ENCODE measurements at places on chromosomes 4 and X.

- DNase-seq: no peak
Measured at GRCh38 chrX:143633461-143634308, 2.2 kb downstream of the SLITRK4 start.

DNA sequence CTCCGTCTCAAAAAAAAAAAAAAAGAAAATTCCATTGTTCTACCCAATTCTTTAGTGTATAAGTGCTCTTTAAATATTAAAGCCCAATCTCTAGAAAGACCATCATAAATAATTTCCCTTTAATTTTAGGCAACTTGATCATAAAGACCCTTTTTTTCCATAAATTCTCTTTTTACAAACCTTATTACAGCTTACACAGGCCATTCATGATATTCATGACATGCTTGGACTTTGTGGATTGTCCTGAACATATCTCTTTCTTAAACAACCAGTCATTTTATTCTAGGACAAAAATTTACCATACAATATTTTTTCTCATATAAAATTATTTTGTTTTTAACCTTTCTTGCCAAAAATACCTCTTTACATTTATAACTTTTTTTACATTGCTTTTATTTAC lies 30.5 kb downstream of the TLR8 start:
- no peak for DNase-seq

DNA sequence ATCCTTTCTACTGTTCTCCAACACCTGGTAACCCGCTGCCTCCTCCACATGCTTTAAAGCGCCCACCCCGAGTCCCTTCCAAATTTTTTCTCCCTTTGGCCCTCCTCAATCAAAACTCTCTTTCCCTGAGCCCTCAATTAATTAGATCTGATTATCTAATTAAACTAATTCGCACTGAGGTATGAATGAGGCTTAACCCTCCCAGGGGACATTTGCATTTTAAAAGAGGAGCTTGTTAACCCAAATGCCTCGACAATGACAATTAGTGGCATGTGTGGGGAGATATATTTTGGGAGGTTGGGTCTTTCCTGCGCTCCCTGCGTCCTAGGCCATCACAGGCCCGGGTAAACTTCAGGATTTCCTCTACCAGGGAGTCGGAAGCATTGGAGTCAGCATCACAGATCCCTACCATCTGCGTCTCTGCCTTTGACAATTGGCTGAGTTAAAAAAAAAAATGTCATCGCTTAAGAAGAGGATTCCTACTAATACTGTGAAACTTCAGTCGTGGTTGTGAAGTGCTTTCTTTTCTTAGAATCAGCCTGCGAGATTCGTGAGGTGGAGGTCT lies 50.6 kb downstream of the TENM3 start:
- no peak for DNase-seq

GRCh38 chrX:24169211-24169610 lies 19.7 kb downstream of the ZFX start:
- no peak for DNase-seq

GRCh38 chr4:53908661-53909078 lies 155.7 kb downstream of the CHIC2 start:
- no peak for DNase-seq

GRCh38 chr4:95263391-95263790 lies 285.4 kb downstream of the UNC5C start:
- no peak for DNase-seq

DNA sequence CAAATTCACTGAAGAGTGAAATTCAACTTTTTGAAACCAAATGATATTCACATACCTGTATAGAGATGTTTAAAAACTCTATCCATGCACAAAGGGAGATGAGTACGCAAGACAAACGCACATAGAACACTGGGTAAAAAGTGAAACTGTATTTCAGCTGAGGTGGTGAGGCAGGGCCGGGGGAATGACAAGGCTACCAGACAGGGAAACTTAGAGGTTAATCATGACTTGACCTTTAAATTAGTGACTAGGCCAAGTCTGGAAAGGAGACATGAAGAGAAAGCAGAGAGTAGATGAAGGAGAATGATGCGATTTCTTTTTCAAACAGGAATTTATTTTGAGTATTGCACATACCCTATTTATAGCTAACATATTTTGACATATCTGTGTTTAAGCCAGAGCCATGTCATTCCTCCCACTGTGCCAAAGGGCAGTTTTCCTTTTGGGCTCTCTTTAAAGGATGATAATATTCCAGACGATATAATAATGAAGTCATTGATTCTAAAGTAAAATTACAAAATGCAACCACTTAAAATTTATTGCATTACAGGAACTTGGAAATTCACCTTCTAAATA lies 49.4 kb downstream of the ARHGEF6 start:
- no peak for DNase-seq

DNA sequence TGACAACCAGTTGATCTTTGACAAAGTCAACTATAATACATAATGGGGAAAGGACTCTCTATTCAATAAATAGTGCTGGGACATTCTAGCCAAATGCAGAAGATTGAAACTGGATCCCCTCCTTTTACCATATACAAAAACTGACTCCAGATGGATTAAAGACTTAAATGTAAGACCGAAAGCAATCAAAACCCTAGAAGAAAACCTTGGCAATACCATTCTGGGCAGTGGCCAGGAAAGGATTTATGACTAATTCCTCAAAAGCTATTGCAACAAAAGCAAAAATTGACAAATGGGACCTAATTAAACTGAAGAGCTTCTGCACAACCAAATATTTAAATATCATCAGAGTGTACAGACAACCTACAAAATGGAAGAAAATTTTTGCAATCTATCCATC lies 185.1 kb downstream of the NPNT start:
- no peak for DNase-seq

GRCh38 chr4:107349732-107350131 lies 313.6 kb upstream of the DKK2 start:
- DNase-seq: no peak

- DNase-seq: no peak
Measured at GRCh38 chrX:13520351-13520750, 49.0 kb upstream of the EGFL6 start.

GRCh38 chr4:168028970-168029597 lies 63.3 kb upstream of the ANXA10 start:
- no peak for DNase-seq

GRCh38 chrX:17082831-17083230 lies 136.4 kb downstream of the REPS2 start:
- no peak for DNase-seq

- no peak for DNase-seq
Measured at GRCh38 chr4:26227601-26228229, 93.1 kb upstream of the RBPJ start.

DNA sequence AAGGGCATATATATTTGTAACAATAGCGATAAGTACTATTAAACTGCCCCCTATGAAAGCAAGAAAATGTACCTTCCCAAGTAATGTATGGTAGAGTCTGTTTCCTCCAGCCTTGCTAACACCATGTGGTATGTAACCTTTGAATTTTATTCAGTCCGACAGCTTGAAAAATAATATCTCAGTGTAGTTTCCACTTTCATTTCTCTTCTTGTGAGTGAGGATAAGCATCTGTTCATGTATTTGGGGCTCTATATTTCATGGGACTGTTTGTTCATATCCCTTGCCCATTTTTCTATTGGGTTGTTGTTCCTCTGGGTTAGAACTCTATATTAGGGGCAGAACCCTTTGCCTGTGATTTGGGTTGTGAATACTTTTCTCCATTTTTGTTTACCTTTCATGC lies 58.3 kb downstream of the USP38 start:
- DNase-seq: no peak

DNA sequence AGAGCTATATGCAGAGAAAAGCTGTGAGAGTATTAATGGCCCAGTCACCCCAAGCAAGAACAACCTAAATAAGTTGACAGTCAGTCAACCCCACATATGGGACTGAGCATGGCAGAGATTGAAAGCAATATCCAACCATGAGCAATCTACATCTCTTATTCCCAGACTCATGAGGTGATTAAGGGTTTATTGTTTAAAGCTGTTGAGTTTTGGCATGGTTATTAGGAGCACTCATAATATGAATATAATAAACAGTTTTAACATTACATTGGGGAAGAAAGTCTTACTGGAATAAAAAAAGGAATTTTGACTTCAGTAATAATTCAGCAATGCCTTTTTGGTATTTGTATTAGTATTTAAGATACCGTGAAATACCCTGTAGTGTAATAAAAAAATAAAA lies 1627.4 kb downstream of the STIM2 start:
- DNase-seq: no peak

DNA sequence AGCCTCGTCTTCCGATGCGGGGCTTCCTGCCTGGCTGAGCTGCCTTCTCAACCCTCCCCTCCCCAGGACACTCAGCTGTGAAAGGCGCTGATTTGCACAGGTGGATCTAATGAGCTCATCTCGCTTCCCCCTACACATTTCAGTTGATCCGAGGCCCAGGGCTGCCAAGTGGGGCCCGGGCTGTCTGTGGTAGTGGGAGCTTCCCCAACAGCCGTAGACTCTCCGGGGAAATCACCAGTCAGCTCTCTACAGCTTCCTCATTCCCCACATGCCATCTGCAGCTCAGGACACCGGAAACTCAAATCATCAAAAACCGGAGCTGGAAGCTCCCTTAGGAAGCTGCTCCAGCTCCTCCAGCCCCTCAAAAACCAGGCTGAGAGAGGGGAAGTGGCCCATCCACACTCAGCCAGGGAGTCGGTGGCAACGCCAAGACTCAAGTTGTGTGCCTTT lies 56.2 kb downstream of the SMIM20 start:
- DNase-seq: no peak

- DNase-seq: no peak
Measured at GRCh38 chr4:114093221-114093715, 113.8 kb upstream of the ARSJ start.

DNA sequence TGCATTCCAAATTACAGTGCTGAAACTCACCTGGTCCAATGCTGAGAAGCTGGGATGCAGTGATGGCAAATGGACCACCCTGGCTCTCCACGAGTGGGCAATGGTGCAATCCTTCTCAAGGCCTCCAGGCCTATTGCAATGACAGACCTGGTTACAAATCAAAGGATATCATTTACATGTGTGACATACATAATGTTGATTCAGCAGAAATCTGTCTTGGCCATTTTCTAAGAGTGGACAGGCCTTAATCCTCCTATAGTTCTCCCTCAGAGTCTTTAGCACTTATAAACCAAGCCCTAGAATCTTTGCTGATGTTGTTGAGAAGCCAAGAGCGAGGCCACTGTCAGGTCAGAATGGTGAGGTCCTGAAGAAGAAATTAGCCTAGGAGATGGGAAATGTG lies 17.1 kb downstream of the LRAT start:
- no peak for DNase-seq

DNA sequence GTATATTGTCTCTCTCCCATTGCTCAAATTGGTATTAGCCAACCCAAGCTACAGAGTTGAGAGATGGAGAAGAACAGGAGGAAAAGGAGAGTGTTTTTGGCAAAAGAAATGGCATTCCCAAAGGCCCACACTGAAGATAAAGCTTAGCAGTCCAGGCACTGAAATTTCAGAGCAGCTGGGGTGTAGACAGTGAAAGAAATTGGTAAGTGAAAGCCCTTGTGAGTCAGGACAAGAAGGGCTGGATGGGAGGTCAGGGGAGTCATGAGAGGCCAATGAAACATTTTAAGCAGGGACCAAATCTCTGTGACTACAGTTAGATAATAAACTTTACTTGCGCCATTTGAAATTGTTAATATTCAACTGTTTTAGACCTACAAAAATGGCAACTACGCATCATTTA lies 177.7 kb downstream of the ADAMTS3 start:
- no peak for DNase-seq

DNA sequence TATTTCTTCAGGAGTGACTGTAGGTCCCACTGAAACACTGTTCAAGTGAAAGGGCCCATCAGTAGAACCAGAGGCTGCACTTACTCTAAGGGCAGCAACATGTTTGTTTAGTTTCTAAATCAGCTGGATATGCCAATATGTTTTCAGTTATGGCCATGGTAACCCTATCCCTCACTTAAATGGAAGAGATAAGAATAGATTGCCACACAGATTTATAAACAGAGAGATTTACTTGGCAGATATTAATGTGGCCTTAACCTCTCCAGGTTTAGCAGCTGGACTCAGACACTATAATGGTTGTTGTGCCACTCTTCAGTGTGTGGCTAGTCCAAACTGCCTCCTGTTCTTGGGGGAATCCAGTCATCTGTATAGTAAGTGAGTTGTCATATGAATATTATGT lies 354.1 kb downstream of the TEX13C start:
- no peak for DNase-seq

DNA sequence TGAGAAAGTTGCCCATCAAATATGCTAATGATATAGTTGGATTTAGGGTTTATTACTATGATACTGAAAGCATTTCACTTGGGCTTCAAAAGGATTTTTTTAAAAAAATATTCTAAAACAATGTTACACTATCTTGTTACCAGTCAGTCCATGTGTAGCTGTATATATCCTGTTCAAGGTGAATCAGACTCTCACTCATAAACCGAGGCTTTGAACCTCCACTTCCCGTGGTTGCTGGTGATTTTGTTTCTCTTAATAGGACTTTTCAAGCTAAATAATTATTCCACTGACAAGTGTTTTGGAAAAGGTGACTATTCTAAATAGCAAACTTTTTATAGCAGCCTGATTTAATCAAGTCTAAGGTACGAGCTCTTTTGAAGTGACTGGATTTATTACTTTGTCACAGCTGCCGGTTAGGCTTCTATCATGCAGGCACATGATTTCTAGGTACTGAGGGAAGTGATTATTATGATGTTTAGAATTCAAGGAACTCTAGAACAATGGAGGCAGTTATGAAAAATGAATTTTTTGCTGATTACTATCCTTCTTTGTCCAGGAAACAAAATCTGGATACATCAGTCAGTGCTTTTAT lies 287.7 kb downstream of the KCTD8 start:
- no peak for DNase-seq

- DNase-seq: no peak
Measured at GRCh38 chr4:14386196-14386595, 616.1 kb upstream of the CPEB2 start.

GRCh38 chr4:25484243-25484721 lies 107.2 kb downstream of the ANAPC4 start:
- DNase-seq: no peak

- DNase-seq: no peak
Measured at GRCh38 chr4:123068081-123068480, 145.7 kb upstream of the NUDT6 start.

- no peak for DNase-seq
Measured at GRCh38 chrX:13064599-13065143, 20.3 kb upstream of the FAM9C start.

DNA sequence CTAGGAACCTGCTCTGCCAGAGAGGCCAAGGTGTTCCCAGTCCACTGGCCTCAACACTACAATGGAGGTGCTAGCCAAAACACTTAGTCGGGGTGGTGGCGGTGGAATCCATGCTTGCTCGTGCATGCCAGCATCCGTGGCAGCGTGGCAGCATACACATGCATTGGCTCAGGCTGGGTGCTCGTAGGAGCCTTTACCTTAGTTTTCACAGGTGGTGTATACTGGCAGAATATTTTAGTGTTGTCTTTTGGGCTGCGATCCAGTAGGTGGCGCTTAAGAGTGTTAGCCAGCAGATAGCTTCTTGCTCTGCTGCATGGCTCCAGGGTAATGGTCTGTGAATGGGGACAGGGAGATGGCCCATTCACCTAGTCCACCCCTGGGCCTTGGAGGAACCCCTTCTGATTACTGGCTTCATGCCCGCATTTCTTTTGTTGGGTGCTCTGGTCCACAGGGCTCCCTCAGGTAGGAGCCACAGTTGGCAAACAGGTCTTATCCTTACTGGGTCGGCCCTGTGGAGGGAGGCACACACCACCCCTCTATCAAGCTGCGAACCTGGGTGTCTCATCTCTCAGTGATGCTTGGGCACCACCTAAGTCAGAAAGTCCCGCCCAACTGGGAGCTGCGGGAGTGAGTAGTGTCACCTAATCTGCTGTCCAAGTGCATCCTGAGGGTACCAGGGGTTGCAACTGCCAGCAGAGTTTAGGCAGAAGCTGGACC lies 40.0 kb downstream of the RIPPLY1 start:
- DNase-seq: no peak
